Upper lobe of right lung (tissue), 1 donor: ENCODE measurements at places on chromosomes 2 and 18. TPM values are rescaled to one million over a fixed set of nuclear protein-coding genes. Genes with fewer than 3 reads are reported as not detected.

EPC2 gene
- total RNA-seq, result 40.1 TPM

- DNase-seq, result no peak
Observed at GRCh38 chr2:237235383-237236095, 149.8 kb downstream of the COPS8 start.

ACTG2 gene
- total RNA-seq, result 37.9 TPM

- no peak for DNase-seq
Observed at GRCh38 chr2:144510294-144510991, 9.5 kb downstream of the ZEB2 start.

TUBA3E gene
- not detected for total RNA-seq

GRCh38 chr2:175154661-175155082, 13.3 kb downstream of the ATF2 start:
- DNase-seq, result no peak

KANSL1L gene
- total RNA-seq, result 36.3 TPM

MYCN gene
- 0.49 TPM for total RNA-seq

PPIG gene
- total RNA-seq, result 50.5 TPM

GRCh38 chr18:79487183-79487800, 91.6 kb downstream of the NFATC1 start:
- peak; percentile 57 for DNase-seq

DNA sequence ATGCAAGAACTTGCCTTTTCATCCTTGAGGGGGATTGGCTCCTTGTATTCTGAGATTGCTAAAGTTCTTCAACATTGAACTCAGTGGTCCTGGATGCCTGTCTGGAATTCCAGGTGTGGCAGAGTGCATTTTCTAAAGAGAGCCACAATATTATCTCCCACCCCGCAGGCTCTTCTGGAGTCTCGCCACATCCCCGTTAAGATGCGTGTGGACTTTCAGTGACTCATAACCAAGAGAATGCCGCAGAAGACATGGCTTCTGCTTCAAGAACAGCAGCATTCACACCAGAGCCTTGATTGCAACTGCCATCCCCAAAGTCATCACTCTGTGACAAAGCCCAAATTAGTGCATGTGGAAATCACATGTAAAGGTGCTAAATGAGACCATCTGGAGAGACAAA, 142.7 kb downstream of the CDH20 start:
- no peak for DNase-seq

NYAP2 gene
- 0.93 TPM for total RNA-seq

DNA sequence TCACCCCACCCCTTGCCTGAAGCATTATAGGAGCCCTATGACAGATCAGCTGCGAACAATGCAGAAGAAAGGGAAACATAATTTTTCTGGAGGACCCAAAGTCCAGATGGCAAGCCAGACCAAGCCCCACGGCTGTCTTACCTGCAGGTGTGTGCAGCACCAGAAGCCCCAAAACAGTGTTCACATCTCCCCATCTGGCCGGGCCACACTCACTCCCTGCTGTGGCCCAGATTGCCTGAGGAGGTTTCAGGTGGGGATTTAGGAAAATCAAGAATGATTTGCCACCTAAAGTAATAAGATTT, 11.7 kb upstream of the STK17B start:
- no peak for DNase-seq
